Naive thymus-derived CD8-positive, alpha-beta T cell (primary cell): ENCODE measurements at places on chromosomes 6 and 20.

DNA sequence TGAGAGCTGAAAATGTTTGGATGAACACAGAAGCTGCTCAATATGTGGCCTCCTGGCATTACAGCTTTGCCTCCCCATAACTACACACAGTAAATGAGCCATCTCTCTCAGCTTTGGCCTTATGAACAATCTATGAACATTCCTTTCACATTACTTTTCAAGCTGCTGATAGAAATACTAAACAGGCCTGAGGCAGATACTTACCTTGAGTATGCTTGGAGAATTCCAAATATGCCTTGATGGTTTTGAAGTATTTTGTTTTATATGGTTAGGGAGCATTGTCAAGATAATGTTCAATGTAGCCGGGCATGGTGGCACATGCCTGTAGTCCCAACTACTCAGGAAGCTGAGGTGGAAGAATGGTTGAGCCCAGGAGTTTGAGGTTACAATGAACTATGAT, 104.5 kb downstream of the CD24 start:
- no peak for DNase-seq

DNA sequence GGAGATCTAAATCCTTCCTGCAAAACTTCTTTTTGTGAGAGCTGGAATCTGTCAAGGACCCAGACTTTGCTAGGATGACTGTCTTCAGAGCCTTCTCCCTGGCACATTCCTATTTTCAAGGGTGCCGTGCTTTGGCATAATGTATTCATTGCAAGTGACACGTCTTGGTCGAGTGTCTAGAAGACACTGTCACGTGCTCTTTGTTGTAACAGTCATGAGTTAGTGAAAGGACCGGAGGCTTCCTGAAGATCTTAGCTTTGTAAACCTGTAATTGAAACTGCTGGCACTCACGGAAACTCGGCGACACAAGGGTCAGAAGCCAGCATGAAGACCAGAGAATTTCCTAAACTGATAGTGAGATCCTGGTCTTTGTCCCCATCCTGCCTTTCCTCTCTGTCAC, 19.7 kb upstream of the TAGAP start:
- DNase-seq = no peak

- no peak for DNase-seq
Observed at GRCh38 chr20:49810491-49811190, 2.0 kb upstream of the SLC9A8 start.

GRCh38 chr6:66772800-66773199, 1065.8 kb upstream of the EYS start:
- DNase-seq = no peak

- no peak for DNase-seq
Observed at GRCh38 chr6:10163203-10163962, 251.5 kb downstream of the TFAP2A start.

DNA sequence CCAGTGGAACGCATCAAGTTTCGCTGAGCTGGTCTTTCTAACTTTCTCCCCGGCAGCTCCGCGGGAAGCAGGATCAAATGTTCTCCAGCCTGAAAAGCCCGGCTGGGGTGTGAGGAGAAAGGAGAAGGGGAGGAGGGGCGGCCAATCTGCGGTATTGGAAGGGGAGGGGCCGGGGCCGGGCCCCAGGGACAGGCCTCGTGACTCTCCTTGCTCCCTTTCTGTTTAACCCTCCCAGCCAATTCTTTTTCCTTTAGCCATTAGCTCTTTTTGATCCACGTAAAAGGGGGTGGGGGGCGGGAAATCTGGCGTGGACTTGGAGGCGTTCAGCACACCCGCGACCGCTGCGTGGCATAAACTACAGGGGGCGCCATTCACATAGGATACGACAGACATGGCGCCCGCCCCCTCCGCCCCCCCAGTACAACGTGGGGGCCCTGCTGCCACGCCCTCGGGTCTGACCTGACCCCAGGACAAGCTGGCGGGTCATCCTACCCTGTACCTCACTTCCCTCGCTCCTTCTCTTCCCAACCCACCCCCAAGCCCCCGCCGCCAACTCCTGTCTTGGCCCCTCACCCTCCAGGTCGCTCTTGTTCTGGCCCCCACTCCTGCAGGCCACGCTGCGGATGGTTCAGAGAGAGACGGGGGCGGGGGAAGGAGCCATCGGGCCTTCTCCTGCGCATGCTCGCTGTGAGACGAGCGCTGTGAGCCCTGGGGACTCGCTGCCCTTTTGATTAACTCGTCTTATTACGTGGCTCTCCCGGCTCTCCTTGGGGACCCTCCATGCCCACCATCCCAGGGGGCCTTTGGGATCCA, 7.8 kb upstream of the MDGA1 start:
- peak; percentile 84 for DNase-seq

DNA sequence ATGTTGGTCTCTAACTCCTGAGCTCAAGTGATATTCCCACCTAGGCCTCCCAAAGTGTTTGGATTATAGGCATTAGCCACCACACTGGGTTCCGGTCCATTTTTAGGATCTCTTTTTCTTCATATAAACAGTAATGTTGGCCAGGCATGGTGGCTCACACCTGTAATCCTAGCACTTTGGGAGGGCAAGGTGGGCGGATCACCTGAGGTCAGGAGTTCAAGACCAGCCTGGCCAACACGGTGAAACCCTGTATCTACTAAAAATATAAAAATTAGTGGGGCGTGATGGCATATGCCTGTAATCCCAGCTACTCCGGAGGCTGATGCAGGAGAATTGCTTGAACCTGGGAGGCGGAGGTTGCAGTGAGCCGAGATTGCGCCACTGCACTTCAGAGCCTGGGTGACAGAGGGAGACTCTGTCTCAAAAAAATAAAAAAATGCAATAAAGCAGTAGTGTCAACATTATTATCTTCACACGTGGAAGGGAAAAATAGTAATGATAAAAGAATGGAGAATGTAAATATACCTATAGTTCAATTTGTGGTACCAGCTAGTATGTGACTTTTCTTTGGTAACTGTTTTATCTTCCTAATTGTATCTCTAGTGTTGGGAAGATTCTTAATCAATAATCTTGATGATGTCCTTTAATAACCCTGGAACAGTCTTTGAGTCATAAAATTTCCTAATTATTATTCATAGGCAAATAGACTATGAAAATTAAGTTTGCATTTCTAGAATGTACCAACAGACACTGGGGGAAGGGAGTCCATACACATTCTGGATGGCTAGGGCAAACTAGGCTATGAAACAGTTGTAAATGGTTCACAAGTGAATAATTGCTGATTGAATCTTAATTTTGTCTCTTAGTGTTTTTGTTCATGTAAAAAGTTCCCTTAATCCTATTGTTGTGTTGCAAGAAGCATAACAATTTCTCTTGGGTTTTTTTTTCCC, 3.6 kb downstream of the PARD6B start:
- DNase-seq = no peak

- DNase-seq = no peak
Observed at GRCh38 chr20:47365023-47365764, 8.7 kb upstream of the ZMYND8 start.

- DNase-seq = no peak
Observed at GRCh38 chr20:21503345-21503744, 10.5 kb downstream of the NKX2-2 start.

- DNase-seq = no peak
Observed at GRCh38 chr6:151257985-151258445, 18.2 kb downstream of the AKAP12 start.

GRCh38 chr6:25874822-25875562, 949 bp upstream of the SLC17A3 start:
- DNase-seq = no peak

GRCh38 chr6:53707108-53707897, 41.7 kb upstream of the KLHL31 start:
- DNase-seq = no peak

- DNase-seq = no peak
Observed at GRCh38 chr6:154361476-154361875, 4.9 kb upstream of the IPCEF1 start.

DNA sequence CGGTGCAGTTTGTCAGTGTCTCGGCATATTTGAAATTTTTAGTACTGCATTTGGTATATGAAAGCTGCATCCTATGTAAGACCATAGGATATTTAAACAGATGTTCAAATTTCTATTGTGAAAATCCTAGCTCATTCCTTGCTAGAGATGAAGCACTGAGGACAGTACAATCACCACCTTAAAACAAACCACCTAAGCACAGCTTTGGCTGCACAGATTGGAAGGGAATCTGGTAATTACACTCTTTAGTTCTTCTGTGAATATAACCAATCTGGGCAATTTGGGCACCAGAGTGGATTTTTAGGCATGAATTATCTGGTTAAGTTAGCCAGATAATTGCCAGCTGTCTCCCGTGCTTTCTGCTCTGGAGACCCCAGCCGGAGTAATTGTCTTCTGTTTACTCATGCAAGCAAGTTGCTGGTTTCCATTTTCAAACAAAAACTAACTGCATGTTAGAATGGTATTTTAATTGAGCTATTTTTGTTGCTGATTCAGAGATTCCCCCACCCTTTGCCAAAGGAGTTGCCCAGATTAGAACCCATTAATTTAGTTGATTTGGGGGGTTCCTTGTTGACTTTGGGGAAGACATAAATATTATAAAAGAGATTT, 36.9 kb downstream of the E2F3 start:
- DNase-seq = no peak

DNA sequence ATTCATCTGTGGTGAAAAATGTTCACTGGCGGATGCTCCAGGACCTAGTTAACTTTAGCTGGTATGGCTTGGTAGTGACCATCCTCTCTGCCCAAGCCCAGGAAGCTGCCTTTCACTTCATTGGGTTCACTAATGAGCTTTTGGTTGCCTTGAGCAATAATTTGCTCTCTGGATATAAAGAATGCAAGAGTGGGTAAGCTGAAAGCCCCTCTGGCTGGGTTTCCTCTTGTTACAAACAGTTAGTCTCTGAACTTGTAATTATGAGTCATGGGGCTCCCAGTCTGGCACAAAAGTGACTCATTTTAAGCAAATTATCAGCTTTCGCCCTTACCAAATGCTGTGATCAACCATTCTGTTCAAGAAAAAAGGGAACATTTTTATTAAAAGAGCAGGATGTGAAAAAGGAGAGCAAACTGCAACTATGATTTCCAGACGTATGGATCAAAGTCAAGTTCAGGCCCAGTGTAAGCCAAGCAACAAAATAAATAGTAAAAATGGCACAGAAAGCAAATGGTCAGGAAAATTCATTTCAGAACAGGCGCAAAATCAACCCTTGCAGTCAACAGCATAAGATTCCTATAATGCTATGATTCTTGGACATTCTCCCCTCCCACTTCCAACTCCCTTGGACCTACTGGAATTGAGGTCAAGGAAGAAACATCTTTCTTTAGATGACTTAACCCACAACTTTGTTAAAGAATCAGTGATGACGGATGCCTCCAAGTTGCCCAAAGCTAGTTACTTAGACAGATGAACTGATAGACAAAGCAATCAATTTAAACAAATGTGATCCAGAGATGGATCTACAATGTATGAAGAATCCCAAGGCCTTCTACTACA, 130.0 kb upstream of the KCNK16 start:
- DNase-seq = no peak

DNA sequence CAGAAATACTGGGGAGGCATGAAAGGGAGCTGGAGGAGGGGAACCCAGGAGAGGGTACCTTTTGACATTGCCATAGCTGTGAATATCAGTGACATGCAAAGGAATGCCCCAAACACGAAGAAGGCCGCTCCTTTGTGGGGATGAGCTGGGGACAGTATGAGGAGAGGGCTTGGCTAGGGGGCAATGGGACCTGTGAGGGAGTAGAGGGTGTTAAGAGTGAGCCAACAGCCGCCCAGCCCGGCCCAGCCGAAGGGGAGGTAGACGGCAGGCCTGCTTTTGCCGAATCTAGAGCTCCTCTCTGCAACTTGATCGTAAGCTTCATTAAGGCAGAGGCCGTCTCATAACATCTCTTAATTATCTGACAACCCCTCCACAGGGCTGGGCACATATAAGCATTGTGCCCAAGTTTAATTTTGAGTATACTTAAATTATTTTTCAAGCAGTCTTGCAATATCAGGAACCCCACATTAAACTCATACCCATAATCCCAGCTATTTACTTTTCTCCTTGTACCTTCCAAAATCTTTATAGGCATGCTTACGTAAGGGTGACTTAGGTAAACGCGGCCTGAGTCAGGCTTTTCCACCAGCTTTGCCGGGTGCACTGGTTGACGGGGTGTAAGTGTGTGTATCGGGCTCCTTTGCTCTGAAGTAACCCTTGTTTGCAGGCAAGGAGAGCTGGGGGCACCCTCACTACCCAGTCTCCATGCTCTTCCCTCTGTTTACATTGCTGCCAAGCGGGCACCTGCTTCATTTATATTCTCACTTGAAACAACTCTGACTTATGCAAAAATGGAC, 24.9 kb upstream of the VEGFA start:
- no peak for DNase-seq

GRCh38 chr20:8062756-8063155, 43.2 kb upstream of the TMX4 start:
- no peak for DNase-seq

- DNase-seq = no peak
Observed at GRCh38 chr6:159953091-159953601, 15.7 kb upstream of the IGF2R start.

- DNase-seq = no peak
Observed at GRCh38 chr20:6421321-6422248, 298.8 kb upstream of the FERMT1 start.

GRCh38 chr6:138387577-138388368, 10.1 kb downstream of the SMIM28 start:
- DNase-seq = no peak

GRCh38 chr6:2119275-2119674, 126.1 kb downstream of the GMDS start:
- no peak for DNase-seq

DNA sequence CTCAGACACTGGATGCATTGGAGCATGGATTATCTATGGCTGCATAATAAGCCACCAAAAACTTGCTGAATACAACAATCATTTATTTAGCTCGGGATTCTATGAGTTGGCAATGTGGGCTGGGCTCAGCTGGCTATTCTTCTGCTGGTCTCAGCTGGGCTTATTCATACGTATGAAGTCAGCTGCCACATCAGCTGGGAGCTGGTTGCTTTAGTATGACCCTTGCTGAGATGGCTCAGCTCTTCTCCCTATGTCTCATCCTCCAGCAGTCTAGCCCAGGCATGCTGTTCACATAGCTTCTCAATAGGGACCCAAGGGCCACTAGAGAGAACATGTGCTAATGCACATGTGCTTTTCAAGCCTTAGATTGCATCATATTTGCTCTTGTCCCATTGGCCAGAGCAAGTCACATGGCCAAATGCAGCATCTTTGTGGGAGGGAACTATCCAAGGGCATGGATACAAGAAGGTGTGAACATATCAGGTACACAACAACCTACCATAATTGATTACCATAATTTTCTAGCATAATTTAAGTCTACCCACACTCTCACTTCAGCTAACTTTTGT, 444.6 kb downstream of the KIF16B start:
- no peak for DNase-seq

DNA sequence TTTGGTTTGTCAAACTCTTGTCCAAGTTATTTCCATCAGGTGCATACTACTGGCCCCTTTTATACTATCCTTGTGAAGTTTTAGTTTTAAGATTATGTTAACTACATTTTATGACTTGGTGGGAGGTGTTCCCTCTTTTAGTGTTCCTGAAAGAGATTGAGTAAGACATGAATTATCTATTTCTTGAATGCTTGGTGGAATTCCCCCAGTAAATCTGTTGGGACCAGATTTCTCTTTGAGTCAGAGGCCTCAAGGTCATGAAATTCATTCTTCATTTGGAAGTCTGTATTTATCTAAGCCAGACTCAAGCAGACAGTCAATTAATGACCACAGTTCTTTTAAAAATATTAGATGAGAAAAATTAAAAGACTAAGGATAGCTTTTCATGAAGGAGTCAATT, 81.3 kb downstream of the MOXD1 start:
- no peak for DNase-seq

- no peak for DNase-seq
Observed at GRCh38 chr6:81727876-81728517, 24.5 kb downstream of the TENT5A start.
